Osteocyte (in vitro differentiated cells): ENCODE measurements at places on chromosomes 12 and 14. TPM values are rescaled to one million over a fixed set of nuclear protein-coding genes. Genes with fewer than 3 reads are reported as not detected.

Gene PLEKHG7
- not detected in 2 replicates for total RNA-seq

Gene MYF5
- not detected in 2 replicates for total RNA-seq

GRCh38 chr12:120944645-120945217, 33.6 kb upstream of the HNF1A start:
- no peaks in the 10 kb centered on the region for H3K4me1 ChIP-seq
- H3K27ac ChIP-seq = no peak overlapping the region
- no peak overlapping the region for H3K4me3 ChIP-seq
- H3K27me3 ChIP-seq = peaks cover 7% of the 10 kb centered on the region

Gene KRT77
- total RNA-seq = not detected in 2 replicates

DNA sequence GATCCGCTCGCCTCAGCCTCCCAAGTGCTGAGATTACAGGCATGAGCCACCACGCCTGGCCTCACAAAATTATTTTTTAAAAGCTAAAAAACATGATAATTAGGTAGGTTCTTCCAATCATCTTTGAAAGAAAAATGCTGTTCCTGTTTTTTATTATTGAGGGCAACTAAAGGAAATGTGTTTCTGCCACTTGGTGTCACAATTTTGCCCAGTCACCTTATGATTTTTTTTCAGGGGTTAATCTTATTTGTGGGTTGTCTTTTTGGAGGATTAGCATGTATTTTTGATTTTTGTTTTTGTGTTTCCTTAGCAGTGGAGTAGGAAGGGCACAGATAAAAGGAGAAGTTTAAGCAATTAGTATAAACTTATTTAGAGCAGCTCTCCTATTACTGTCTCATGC, 79.8 kb downstream of the PRORP start:
- no peaks in the 10 kb centered on the region for H3K27me3 ChIP-seq
- DNase-seq = no peak
- H3K27ac ChIP-seq = no peak overlapping the region
- H3K36me3 ChIP-seq = peaks cover 4% of the 10 kb centered on the region
- peaks cover 6% of the 10 kb centered on the region for H3K4me1 ChIP-seq

Gene RALGAPA1
- total RNA-seq = 47.9 and 52.6 TPM in 2 replicates

DNA sequence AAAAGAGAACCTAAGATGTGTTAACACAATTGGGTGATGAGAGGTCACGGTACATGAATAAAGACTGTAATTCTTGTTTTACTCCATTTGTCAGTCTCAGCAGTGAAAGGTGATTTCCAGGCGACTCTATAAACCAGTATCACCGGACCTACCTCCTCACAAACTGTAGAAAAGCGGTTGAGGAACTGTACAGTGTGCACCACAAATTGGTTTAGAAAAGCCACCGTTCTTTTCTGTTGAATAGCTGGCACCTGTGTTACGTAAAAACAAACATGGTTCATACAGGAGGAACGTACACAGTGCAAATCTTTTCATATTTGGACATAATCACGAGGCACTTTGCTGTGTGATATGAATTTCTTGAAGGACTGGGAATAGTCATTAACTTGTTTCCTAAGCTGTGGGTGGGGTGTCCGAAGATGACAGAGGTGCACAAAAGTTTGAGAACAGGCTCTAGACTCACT, 663 bp downstream of the WASHC3 start:
- peaks cover 20% of the 10 kb centered on the region for H3K36me3 ChIP-seq
- peak overlapping the region; percentile 98 for H3K4me3 ChIP-seq
- peak overlapping the region; percentile 97 for H3K27ac ChIP-seq
- peaks cover 2% of the 10 kb centered on the region for H3K27me3 ChIP-seq
- no peak for DNase-seq

GRCh38 chr12:95118788-95119179, 45.4 kb upstream of the NR2C1 start:
- no peak overlapping the region for H3K4me3 ChIP-seq
- peaks cover 26% of the 10 kb centered on the region for H3K4me1 ChIP-seq
- DNase-seq = no peak
- H3K27me3 ChIP-seq = no peaks in the 10 kb centered on the region

- DNase-seq = no peak
- peaks cover 11% of the 10 kb centered on the region for H3K36me3 ChIP-seq
Observed at GRCh38 chr12:132909030-132909368, 21.6 kb upstream of the CHFR start.

Gene ZC2HC1C
- 0.08 and 1.0 TPM in 2 replicates for total RNA-seq

DNA sequence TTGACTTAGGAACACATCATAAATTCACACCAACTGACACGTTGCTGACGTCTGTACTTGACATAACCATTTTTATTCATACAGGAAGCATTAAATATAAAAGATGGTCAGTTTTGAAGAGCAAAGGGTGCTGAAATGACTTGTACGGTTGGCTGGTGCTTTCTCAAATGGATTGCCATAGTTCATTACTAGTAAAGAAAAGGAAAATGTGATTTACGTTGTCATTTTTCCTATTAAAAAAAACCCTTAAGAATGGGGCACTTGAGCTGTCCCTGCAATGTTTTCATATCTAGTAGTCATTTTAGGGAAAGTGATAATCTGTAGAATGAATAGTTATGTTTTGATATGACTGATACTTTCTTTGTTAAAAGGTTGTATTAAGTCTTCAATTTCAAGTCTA, 22.5 kb upstream of the MANSC4 start:
- no peaks in the 10 kb centered on the region for H3K27me3 ChIP-seq
- peaks cover 1% of the 10 kb centered on the region for H3K4me1 ChIP-seq
- H3K36me3 ChIP-seq = peaks cover 11% of the 10 kb centered on the region
- H3K27ac ChIP-seq = no peak overlapping the region
- no peak for DNase-seq

- no peak for DNase-seq
- no peaks in the 10 kb centered on the region for H3K27me3 ChIP-seq
- no peak overlapping the region for H3K27ac ChIP-seq
- no peak overlapping the region for H3K4me3 ChIP-seq
- H3K4me1 ChIP-seq = no peaks in the 10 kb centered on the region
Observed at GRCh38 chr14:27566843-27567382, 969.1 kb upstream of the NOVA1 start.

Gene COL2A1
- total RNA-seq = 0.70 and 2.0 TPM in 2 replicates

- H3K36me3 ChIP-seq = no peaks in the 10 kb centered on the region
- no peak for DNase-seq
- H3K27ac ChIP-seq = peak overlapping the region; percentile 60
- peaks cover 55% of the 10 kb centered on the region for H3K4me1 ChIP-seq
- H3K4me3 ChIP-seq = no peak overlapping the region
- H3K27me3 ChIP-seq = no peaks in the 10 kb centered on the region
Observed at GRCh38 chr14:105485739-105486162, 935 bp upstream of the CRIP1 start.

DNA sequence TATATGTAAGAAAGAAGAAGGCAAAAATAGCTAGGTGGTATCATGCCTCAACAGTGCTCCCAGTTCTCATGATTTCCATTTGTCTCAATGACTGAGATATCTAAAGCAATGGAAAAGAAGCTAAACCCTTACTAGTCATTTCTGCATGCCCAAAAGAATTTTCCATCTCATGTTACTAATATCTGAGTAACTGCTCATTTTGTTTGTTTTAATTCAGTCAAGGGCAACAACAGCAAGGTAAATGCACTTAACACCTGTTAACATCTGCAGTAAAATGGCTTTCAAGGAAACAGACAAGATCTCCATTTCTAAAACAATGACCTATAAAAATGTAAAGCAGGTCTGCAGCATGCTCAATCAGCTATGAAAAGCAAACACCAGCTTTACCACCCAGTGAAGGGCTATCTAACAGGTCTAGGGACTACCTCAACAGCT, 19.4 kb upstream of the SELPLG start:
- H3K27ac ChIP-seq = no peak overlapping the region
- peaks cover 12% of the 10 kb centered on the region for H3K4me1 ChIP-seq
- no peak for DNase-seq

GRCh38 chr12:10147714-10148403, 17.9 kb upstream of the CLEC7A start:
- H3K36me3 ChIP-seq = no peaks in the 10 kb centered on the region
- H3K27me3 ChIP-seq = peaks cover 22% of the 10 kb centered on the region

DNA sequence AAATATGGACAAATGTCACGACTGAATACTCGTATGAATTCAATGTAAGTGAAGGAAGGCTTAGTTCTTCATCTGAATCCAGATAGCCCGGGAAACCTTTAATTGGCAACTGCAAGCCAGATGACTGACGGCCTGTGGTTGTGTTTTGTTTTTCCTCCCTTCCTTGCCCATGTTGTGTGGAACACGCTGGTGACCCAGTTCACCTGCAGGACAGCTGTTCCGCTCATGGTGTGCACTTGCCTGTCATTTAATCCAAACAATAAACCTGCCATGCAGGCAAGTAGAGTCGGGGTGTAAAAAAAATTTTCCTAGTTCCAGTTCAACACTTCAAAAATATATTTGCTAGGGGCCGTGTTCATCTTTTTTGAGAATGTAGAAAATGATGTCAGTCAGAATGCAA, 88.0 kb downstream of the TMEM132D start:
- H3K36me3 ChIP-seq = peaks cover 1% of the 10 kb centered on the region
- no peak overlapping the region for H3K27ac ChIP-seq
- no peaks in the 10 kb centered on the region for H3K4me1 ChIP-seq
- DNase-seq = no peak

DNA sequence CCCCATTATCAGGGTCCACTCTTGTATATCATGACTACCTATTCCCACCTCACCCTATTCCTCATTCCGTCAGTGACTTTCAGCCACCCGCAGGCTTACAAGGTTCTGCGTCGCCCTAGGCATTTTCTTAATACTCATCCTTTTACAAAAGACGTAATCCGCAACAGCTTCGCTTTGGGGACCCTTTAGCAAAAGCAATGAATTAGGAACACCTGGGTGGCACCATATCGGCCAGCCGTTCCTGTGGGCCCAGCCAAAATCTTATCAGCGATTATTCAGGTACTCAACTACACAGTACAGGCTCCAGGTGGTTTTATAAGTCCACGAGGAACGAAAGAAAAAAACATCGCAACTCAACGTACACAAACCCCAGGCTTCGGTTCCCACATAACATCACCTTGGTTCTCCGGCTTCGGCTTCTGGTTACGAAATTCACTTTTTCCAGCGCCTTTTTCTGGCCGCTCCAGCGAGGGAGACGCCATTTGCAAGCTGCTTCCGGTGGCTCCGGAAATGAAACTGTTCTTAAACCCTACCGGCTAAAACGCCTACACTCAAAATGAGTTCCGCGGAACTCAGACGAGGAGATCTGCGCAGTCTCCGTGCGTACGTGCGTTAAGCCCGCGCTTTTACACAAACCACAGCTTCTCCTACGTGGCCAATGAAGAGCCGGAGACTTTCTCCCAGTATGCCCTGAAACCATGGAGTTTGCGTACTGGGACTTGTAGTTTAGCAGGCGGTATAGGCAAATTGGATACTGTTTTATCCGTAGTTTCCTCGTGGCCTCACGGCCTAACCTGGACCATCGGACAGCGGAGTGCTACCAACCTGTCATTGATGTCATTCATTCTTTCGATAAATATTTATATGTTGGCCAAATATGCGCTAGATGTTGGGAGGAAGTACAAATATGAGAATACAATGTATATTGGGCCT, at the start of gene KRR1:
KRR1 (minus strand) TSS at position 494 of the 933 bp plus-strand sequence; CDS start at position 482, 12 bp downstream.
- H3K4me1 ChIP-seq = peaks cover 26% of the 10 kb centered on the region
- peak within 1 kb of the TSS; percentile 94 for H3K4me3 ChIP-seq
- peak within 1 kb of the TSS; percentile 96 for H3K27ac ChIP-seq
- peak; percentile 95 for DNase-seq
- no peaks in the 10 kb centered on the region for H3K27me3 ChIP-seq

- H3K36me3 ChIP-seq = no peaks in the 10 kb centered on the region
- no peak for DNase-seq
- H3K27ac ChIP-seq = no peak overlapping the region
- no peak overlapping the region for H3K4me3 ChIP-seq
- H3K27me3 ChIP-seq = peaks cover 2% of the 10 kb centered on the region
Observed at GRCh38 chr12:128069359-128069997, 197.5 kb upstream of the TMEM132C start.

GRCh38 chr12:48901278-48901677, 24.0 kb downstream of the FKBP11 start:
- peaks cover 14% of the 10 kb centered on the region for H3K27me3 ChIP-seq
- H3K4me3 ChIP-seq = no peak overlapping the region
- no peak for DNase-seq
- no peaks in the 10 kb centered on the region for H3K36me3 ChIP-seq

DNA sequence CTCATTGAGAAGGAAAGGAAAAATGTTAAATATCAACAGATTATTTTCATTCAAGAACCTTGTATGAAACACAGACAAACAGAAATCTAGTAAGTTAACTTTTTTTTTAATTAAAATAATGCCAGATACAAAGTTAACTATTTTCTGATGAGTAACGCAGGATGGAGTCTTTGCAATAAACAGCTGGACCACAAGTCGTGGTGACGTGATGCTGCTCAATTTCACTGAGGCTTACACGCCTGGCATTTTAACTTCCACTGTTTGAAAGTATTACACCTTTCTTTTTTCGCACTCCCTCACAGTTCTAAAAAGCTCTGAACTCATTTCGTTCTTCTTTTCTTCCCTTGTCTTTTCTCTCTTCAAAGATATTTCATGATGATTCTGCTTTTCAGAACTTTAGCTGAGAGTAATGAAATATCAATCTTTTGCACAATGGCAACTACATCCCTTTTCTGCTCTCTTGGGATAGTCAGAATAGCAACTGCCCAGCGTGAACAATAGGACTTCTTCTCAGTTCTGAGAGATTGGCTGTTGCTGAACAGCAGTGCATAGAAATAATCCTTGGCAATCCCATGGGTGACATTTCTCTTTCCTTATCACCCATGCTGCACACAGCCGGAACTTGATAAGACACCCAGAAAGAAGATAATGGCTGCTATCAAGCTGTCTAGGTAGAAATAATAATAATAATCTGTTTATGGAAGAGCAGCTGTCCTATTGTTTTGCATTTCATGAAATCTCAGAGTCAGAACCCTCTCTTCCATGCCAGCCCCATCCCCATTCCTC, 160.5 kb downstream of the BTG1 start:
- H3K27me3 ChIP-seq = no peaks in the 10 kb centered on the region
- DNase-seq = no peak
- H3K4me1 ChIP-seq = peaks cover 61% of the 10 kb centered on the region
- H3K4me3 ChIP-seq = no peak overlapping the region
- peak overlapping the region; percentile 58 for H3K27ac ChIP-seq

Gene CNTN1
- total RNA-seq = 1.6 and 1.8 TPM in 2 replicates
